ENCODE measurements at places on chromosomes 2 and 18.

- DNase-seq: no peak
Measured at GRCh38 chr2:19356545-19357401, 1.6 kb downstream of the OSR1 start.

DNA sequence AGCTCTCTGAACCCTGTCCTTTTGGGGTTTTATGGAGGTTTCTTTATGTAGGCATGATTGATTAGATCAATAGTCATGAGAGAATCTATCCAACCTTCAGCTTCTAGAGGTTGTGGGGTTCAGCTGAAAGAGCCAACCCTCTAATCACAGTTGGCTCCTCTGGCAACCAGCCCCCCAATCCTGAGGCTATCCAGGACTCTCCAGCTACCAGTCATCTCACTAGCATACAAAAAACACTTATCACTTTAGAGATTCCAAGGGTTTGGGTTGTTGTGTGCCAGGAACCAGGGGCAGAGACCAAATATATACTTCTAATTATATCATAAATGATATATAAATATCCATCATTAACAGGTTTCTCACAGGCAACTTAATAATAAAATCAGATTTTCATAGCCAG, 11.7 kb downstream of the WDPCP start:
- no peak for DNase-seq

DNA sequence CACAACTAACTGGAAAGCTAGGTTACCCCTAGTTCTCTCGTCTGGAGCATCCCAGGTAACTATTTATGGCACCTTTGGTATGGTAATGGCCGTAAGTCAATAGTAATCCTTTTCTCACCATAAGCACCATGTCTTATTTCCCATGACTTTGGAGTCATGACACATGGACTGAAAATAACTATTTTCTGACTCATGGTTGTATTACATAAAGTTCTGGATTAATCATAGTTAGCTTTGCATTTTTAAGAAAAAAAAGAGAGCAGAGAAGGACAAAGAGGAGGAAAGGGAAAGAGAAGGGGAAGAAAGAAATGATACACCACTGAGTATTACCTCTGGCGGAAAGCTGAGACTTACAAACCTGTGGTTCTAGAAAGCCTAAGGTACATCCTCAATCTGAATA, 99.3 kb downstream of the BIN1 start:
- DNase-seq: no peak

- no peak for DNase-seq
Measured at GRCh38 chr2:48940606-48941005, 185.1 kb upstream of the LHCGR start.

DNA sequence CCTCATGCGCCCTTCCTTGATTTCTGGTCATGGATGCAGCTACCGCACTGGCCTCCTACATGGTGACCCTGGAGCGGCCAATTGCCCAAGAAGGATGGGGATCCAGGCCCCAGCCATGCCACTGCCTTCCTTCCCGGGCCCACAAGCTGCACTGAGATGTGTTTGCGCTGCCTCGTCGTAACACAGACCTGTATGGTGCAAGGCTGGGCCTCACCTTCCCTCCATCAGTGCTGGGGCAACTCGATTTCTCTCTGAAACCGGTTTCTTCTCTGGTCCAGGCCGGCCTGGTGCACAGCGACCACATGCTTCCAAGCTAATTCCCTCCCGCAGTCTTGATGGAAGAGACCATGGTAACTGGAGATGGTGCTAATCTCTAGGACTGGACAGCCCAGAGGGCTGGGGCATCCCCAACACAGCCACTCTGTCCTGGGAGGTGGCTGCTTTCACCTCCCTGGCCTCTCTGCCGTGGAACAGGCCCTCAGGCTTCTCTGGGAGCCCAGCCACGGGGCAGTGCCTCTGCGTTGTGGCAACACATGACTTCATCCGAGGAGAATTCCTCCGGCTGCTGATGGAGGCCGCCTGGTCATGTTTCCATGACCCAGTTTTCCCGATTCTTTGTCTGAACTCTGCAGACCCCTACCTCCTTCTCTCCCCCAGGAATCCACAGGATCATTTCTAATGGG, 184.2 kb downstream of the GLI2 start:
- DNase-seq: no peak

DNA sequence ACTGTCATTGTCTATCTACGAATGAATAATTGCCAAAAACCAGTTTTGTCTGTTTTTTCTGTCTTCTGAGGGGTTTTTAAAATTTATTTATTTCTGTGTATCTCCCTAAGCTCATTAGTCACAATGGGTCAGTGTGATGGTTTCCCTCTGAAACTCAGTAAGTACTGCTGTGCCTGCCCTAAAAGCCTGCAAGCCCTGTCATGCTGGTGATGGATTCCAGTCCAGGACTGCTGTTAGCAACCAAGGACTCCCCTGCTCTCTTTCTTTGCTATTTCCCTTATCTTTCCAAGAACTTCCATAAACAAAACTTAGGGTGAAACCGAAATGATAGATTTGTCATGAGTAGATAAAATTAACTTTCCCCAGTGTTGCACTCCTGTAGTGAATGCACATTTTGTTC, 11.8 kb upstream of the DSG2 start:
- DNase-seq: no peak

DNA sequence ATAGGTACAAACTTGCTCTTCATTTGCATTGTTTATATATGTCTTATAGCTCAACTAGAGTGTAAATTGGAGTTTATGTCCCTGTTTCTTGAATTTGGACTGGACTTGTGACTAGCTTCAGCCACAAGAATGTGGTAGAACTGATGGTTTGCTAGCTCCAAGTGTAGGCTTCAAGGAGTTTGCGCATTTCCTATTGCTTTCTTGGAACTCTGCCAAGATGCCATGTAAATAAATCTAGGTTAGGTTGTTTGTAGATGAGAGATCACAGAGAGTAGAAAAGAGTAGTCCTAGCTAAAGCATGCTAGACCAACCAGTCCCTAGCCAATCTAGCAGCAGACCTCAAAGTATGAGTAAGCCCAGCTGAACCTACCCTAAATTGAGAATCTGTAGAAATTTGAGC, 183.0 kb upstream of the CYP26B1 start:
- no peak for DNase-seq

- peak; percentile 52 for DNase-seq
Measured at GRCh38 chr2:218290316-218291261, 1.7 kb downstream of the TMBIM1 start.

DNA sequence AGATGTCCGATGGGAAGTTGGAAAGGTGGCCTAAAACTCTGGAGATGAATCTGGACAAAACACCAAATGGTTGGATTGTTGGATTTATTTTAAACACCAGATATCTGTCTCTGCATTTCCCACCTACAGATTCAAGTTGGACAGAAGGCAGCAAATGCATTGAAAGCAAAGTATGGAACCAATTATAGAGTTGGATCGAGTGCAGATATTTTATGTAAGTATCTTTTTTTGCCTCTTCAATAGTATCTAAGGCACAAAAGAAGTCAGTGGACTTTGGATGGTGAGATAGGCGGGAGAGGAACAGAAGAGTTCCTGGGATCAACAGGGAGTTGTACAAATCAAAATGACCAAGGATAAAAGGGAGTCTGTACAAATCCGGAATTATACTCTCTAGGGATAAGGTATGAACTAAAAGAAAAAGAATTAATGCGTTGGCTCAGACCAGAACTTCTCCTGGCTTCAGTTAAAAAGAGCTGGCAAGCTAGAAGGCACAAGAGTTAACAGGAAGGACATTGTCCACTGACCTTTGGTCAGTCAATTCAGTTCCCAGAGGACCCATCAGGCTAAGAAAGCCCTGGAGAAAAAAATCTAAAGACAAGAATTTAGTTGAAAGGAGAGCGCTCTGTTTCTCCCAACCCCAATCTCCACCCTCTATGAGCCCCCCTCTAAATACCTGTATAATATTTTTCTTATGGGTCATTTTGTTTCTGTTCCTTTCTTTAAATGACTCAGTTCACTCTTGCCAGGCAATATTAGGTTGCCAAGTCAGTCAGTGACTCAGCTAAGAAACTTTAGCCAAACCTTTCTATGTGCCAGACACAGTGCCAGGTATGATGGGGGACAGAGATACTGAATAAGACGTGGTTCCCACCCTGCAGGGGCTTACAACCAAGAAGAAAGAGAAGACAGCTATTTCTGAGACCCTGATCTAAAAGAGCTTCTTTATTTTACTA, 29.1 kb downstream of the CPO start:
- DNase-seq: no peak

GRCh38 chr2:224405841-224406370, 4.0 kb upstream of the FAM124B start:
- no peak for DNase-seq

- DNase-seq: no peak
Measured at GRCh38 chr2:203532957-203533658, 2.0 kb downstream of the RAPH1 start.

DNA sequence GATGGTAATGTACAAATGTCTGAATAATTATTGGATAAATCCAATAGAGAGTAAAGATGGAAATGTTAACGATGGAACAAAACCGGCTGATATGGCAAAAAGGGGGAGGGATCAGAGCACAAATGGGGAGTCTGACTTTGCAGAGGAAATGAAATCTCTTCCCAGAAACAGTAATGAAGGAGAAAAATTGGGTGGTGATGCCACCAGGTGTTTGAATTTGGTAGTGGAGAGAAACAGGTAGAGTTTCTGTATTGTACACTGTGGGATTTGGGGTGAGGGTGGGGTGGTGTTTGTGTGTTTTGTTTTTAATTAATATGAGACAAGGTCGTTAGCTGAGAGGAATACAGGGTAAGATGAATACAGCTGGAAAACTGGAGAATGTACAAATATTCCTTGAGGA, 20.4 kb upstream of the XDH start:
- no peak for DNase-seq

Measured in effector memory CD4-positive, alpha-beta T cell (primary cell).